Activated T-helper 2 cell treated with anti-CD3 and anti-CD28 coated beads, Interferon-gamma antibody, Interleukin-2, Interleukin-4, amounts not matched to agents 10 μg/mL and 5 μg/mL and 100 μg/mL, durations not matched to agents 14 hours and 24 hours and 36 hours (primary cell): ENCODE measurements at places on chromosomes 2 and 18. TPM values are rescaled to one million over a fixed set of nuclear protein-coding genes. Genes with fewer than 3 reads are reported as not detected.

WNT10A gene
- 0.18 and 0.59 TPM in 2 replicates for total RNA-seq

- DNase-seq = no peak
- no peak overlapping the region for H3K27ac ChIP-seq
Measured at GRCh38 chr2:148338541-148338940, 306.0 kb upstream of the EPC2 start.

DNA sequence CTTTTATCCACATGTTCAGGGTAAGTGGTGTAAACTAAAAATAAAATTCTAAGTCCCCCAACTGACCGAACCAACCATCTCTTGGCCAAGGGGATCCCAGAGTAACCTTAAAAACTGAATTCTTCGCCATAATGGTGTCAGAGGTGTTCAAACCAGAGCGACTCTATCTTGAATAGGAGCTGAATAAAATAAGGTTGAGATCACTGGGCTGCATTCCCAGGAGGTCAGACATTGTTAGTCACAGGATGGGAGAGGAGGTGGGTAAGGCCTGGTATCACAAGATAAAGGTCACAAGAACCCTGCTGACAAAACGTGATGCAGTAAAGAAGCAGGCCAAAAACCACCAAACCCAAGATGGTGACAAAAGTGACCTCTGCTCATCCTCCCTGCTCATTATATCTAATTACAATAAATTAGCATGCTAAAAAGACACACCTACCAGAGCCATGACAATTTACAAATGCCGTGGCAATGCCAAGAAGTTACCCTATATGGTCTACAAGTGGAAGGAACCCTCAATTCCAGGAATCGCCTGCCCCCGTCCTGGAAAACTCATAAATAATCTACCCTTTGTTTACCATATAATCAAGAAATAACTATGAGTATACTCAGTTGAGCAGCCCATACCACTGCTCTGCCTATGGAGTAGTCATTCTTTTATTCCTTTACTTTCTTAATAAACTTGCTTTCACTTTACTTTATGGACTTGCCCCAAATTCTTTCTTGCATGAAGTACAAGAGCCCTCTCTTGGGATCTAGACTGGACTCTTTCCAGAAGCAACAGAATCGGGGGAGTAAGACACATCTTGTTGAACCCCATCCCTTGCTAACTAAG is 302.4 kb downstream of the STK39 start:
- no peaks in the 10 kb centered on the region for H3K36me3 ChIP-seq
- H3K27ac ChIP-seq = no peak overlapping the region
- DNase-seq = no peak

- H3K27me3 ChIP-seq = peaks cover 3% of the 10 kb centered on the region
- peaks cover 11% of the 10 kb centered on the region for H3K4me1 ChIP-seq
- H3K4me3 ChIP-seq = no peak overlapping the region
- H3K27ac ChIP-seq = no peak overlapping the region
- H3K36me3 ChIP-seq = no peaks in the 10 kb centered on the region
Measured at GRCh38 chr2:54866868-54867267, 143.4 kb downstream of the EML6 start.

DNA sequence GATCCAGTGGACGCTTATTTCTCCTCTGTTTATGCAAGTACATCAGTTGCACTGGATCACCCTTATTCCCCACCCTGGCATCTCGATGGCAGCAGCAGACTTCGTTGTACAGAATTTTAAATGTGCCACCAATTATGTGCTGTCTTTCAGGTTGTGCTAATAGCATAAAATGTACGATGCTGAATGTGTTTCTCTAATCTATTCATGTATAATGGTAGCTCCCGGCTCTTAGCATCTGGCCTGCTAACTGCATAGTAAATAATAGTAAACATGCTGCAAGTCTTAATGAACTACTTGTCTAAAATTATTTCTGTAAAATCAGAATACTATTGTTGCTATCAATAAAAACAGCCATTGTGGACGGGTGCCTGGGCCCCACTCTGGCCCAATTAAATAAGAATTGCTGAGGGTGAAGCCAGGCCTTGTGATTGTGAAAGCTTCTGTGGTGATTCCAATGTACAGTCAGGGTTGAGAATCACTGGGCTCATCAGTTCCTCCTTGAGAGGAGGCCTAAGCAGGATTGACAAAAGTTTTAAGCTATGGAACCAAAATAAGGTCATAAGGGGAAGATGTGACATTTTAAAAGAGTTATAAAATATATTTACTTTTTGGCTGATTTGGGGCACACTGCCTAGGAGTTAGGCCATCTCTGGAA is 14.4 kb upstream of the MYO3B start:
- DNase-seq = no peak
- no peaks in the 10 kb centered on the region for H3K36me3 ChIP-seq
- H3K4me1 ChIP-seq = no peaks in the 10 kb centered on the region
- H3K27ac ChIP-seq = no peak overlapping the region
- H3K4me3 ChIP-seq = no peak overlapping the region

GRCh38 chr2:202703091-202703490 is 68.3 kb downstream of the FAM117B start:
- H3K4me3 ChIP-seq = no peak overlapping the region
- H3K36me3 ChIP-seq = peaks cover 31% of the 10 kb centered on the region
- no peak for DNase-seq
- peak overlapping the region; percentile 60 for H3K27ac ChIP-seq
- peaks cover 43% of the 10 kb centered on the region for H3K4me1 ChIP-seq

DNA sequence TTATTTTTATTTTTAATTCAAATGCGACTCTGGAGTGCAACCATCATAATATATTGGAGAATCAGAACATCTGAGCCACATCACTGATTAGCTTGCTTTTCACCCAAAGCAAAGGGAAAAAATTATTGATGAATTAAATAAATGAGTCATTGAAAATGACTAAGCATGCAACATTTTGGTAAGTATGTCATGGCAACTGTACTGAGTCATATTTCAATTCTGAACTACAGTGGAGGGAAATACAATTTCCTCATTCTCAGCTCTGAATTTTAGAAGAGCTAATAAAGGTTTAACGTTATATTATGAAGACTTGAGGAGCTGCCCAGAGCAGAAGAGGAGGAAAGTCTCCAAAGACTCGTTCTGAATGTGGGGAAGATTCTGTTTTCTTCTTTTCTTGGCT is 89.6 kb upstream of the CCDC68 start:
- H3K4me1 ChIP-seq = no peaks in the 10 kb centered on the region
- no peak overlapping the region for H3K27ac ChIP-seq
- H3K4me3 ChIP-seq = no peak overlapping the region

GRCh38 chr2:190887089-190887488 is 6.5 kb downstream of the GLS start:
- no peaks in the 10 kb centered on the region for H3K27me3 ChIP-seq
- no peak overlapping the region for H3K4me3 ChIP-seq
- H3K36me3 ChIP-seq = peaks cover 63% of the 10 kb centered on the region
- H3K27ac ChIP-seq = no peak overlapping the region
- no peak for DNase-seq

GRCh38 chr2:228417956-228418355 is 236.5 kb upstream of the SPHKAP start:
- no peaks in the 10 kb centered on the region for H3K27me3 ChIP-seq
- no peak for DNase-seq
- H3K4me1 ChIP-seq = no peaks in the 10 kb centered on the region
- no peak overlapping the region for H3K4me3 ChIP-seq

DNA sequence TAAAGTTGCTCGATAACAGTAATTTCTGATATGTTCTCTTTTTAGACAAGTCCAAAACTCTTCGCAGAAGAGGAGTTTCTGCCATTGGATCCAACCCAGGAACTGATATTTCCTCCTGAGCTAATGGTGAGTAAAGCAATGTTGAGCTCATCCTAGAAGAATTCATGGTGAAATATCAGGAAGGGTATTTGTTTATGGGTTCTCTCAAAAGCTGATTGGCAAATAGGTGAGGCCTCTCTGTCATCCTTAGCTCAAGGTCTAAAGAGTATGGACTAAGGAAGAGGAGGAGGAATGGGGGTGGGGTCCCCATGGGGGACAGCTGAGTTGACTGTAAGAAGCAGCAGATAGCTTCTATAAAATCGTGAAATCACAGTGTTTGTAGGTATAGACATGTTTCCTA is 18.2 kb downstream of the AOX1 start:
- H3K27me3 ChIP-seq = peaks cover 12% of the 10 kb centered on the region
- H3K4me3 ChIP-seq = no peak overlapping the region
- H3K27ac ChIP-seq = no peak overlapping the region
- DNase-seq = no peak
- peaks cover 1% of the 10 kb centered on the region for H3K4me1 ChIP-seq

FBXO48 gene
- 1.3 TPM in 2 replicates for total RNA-seq

- H3K4me3 ChIP-seq = peak overlapping the region; percentile 88
- H3K27me3 ChIP-seq = peaks cover 2% of the 10 kb centered on the region
- H3K36me3 ChIP-seq = peaks cover 17% of the 10 kb centered on the region
Measured at GRCh38 chr2:236536727-236537398, 32.8 kb upstream of the ACKR3 start.

GPR45 gene
- total RNA-seq = not detected in 2 replicates

IL37 gene
- total RNA-seq = not detected in 2 replicates

DNA sequence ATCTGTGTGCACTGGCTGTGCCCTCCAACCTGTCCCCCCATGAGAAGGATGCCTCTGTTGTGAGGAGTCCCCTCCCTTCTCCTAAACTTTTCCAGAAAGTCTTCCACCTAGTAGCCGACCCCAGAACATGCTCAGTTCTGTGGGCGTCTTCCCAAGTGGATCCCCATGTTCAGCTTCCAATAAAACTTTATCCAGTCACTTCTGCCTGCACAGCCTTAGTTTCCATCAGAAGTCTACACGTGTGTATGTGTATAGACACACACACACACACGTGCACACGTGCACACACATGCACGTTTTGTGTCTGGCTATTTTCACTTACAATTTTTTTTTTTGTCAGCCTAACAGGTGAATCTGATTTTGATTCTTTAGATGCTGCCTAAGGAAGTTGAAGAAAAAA is 115.1 kb downstream of the RTP5 start:
- no peak overlapping the region for H3K27ac ChIP-seq
- DNase-seq = no peak
- no peak overlapping the region for H3K4me3 ChIP-seq
- H3K27me3 ChIP-seq = peaks cover 3% of the 10 kb centered on the region

ELP2 gene
- 93.3 and 94.2 TPM in 2 replicates for total RNA-seq

POTEI gene
- not detected in 2 replicates for total RNA-seq

NT5DC4 gene
- total RNA-seq = not detected in 2 replicates

GRCh38 chr18:49100226-49100968 is 149.6 kb upstream of the SMAD7 start:
- no peaks in the 10 kb centered on the region for H3K27me3 ChIP-seq
- H3K27ac ChIP-seq = no peak overlapping the region
- peaks cover under 1% of the 10 kb centered on the region for H3K36me3 ChIP-seq
- peaks cover 6% of the 10 kb centered on the region for H3K4me1 ChIP-seq

- H3K27ac ChIP-seq = no peak overlapping the region
- no peak for DNase-seq
- no peaks in the 10 kb centered on the region for H3K27me3 ChIP-seq
- no peaks in the 10 kb centered on the region for H3K36me3 ChIP-seq
- no peaks in the 10 kb centered on the region for H3K4me1 ChIP-seq
- no peak overlapping the region for H3K4me3 ChIP-seq
Measured at GRCh38 chr2:4101936-4102335, 398.6 kb downstream of the DCDC2C start.

CTAGE1 gene
- 0.07 TPM in 1 of 2 replicates, not detected in the other for total RNA-seq

- peaks cover 27% of the 10 kb centered on the region for H3K27me3 ChIP-seq
- no peaks in the 10 kb centered on the region for H3K4me1 ChIP-seq
- H3K27ac ChIP-seq = no peak overlapping the region
Measured at GRCh38 chr2:70796262-70796661, 5.8 kb upstream of the FIGLA start.

DNA sequence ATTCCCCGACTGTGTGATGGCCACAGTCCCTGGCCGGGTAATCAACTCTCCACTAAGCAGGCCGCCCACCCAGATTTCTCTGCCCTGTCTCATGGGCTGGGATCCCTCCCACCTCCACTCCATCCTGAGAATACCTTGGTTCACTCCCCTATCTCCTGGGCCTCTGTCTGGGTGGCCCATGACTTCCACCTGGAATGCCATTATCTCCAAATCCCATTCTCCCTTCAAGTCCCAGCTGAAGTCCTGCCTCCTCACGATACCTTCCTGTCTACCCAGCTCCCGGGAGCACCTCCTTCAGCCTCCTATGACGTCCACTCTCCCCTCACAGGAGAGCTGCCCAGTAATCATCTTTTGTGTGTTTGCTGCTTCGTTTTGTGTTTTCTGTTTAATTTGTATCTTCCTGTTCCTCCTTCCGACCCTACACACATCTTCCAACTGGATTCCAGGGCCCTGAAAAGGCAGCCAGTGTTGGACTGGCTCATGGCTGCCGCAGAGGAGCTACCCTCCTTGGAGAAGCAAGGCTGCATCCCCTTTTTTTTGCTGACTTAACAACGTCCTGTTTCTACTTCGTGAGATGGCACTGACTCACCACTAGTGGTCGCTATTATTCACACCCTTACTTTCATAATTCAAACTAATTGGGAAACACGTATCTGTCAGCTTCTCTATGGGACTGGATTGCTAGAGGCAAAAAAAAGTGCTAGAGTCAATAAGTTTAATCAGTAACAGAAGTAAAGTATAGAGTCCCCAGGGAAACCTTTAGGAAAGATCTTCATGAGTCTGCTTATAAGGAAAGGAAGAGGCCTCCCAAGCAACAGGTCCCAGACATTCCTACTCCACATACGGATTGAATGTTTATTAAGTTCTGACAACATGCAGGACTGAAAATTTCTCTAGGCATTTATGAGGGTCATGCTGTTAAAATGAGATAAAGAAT is 171.9 kb upstream of the GATA6 start:
- no peaks in the 10 kb centered on the region for H3K36me3 ChIP-seq
- H3K27me3 ChIP-seq = no peaks in the 10 kb centered on the region
- H3K27ac ChIP-seq = no peak overlapping the region
- DNase-seq = no peak
- peaks cover 2% of the 10 kb centered on the region for H3K4me1 ChIP-seq

DNA sequence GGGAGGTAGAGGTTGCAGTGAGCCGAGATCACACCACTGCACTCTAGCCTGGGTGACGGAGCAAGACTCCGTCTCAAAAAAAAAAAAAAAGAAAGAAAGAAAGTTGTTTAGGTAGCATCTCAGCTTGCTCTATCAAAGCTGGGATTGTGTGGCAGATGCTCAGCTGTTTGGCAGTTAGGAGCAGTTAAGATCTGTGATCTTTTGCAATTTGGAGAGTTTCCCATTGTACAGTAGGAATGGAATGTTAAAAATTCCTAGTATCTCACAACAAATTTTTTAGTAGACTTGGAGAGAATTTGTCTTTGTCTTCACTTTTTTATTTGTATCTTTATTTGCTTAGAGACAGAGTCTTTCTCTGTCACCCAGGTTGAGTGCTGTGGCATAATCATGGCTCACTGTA is 122.9 kb upstream of the UNC80 start:
- H3K4me1 ChIP-seq = no peaks in the 10 kb centered on the region
- H3K4me3 ChIP-seq = no peak overlapping the region
- H3K27me3 ChIP-seq = no peaks in the 10 kb centered on the region
- no peaks in the 10 kb centered on the region for H3K36me3 ChIP-seq
- no peak for DNase-seq

DNA sequence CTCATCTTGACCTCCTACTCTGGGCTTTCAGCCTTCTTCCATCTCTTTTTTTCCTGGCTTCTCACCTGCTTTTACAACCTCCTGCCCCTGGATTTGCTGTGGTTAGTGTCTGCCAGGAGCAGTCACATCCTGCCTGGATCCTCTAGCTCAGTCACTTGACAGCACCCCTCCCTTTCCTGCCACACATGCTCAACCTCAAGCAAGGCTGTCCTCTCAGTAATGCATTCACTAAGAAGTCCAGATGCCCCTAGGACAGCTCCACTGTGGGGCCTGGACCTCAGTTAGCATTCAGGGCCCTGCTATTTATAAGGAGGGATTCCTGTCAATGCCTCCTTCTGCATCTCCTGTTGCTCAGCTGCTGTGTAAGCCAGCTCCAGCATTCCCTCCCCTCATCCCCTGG is 275.5 kb downstream of the SMAD2 start:
- DNase-seq = no peak
- H3K4me3 ChIP-seq = no peak overlapping the region
- no peaks in the 10 kb centered on the region for H3K4me1 ChIP-seq
- H3K27ac ChIP-seq = no peak overlapping the region
- no peaks in the 10 kb centered on the region for H3K27me3 ChIP-seq
- no peaks in the 10 kb centered on the region for H3K36me3 ChIP-seq
